LoVo (cell line): ENCODE measurements at places on chromosomes 6 and 20.

GRCh38 chr20:30503992-30504570 is 753.4 kb upstream of the DEFB115 start:
- DNase-seq, result peak; percentile 0

- DNase-seq, result no peak
Observed at GRCh38 chr6:129257196-129257595, 374.3 kb downstream of the LAMA2 start.

- no peak for DNase-seq
Observed at GRCh38 chr20:50303573-50304500, 113.2 kb downstream of the CEBPB start.

- no peak for DNase-seq
Observed at GRCh38 chr6:120876424-120876823, 457.9 kb downstream of the TBC1D32 start.

DNA sequence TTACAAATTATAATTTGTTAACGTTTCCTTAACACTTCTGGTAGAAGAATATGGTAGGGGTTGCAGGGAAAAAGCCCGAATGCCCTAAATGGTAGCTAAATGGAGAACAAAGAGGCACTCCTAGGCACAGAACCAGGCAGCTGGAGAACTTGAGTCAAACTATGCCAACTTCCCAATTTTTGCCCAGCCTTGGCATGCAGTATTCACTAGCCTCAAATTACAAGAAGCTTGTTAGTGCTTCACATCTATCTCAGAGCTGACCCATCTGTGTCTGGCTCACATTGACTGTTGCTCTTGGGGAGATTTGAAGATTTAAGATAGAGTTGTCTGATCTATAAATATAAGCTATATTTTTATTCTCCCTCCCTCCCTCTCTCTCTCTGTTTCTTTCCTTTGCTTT is 19.4 kb upstream of the LRFN2 start:
- DNase-seq, result no peak

DNA sequence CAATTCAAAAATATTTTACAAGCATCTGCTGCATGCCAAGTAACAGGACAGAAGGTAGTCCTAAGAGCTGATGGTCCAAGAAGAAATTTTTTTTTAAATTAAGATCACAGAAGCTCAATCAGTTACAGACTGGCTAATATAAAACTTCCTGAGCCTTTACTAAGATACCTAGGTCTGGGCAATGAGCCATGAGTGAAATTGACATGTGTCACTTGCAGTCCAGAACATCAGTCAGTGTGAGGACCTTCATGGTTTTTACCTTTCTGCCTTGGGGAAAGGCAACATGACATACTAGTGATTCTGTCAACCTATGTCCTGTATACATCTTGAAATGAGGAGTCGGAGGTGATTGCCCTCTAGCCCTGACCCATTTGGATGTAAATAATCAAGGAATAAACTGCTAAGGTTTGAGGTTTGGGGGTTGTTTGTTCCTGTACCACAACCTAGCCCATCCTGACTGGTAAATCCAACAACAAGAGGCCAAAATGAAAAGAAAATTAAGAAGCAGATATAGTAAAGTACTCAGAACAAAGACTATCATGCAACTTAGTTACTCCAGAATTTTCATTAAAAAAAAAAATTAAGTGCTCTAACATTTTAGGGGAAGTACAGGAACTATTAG is 70.0 kb downstream of the CNKSR3 start:
- no peak for DNase-seq

- no peak for DNase-seq
Observed at GRCh38 chr6:17448165-17448564, 54.8 kb downstream of the CAP2 start.

- no peak for DNase-seq
Observed at GRCh38 chr6:32941214-32941768, 463 bp upstream of the HLA-DMB start.

DNA sequence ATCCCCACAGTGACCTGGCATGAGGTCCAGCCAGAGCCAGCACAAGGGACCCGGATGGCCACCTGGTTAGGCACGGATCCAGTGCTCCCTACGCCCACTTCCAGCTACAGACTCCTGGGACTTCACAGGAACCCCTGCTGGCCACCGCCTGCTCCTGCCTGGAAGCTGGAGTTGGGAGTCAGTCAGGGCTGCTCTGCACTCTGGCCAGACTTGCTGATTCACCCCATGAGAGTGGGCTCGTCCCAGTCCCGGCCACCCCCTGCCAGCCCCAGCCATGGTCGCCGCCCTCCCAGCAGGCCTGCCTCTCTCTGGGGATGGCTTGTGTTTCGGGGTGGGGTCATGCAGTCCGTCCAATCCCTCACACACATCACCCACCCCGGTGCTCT is 125.8 kb downstream of the DLL1 start:
- no peak for DNase-seq

GRCh38 chr6:136037876-136038460 is 186.5 kb downstream of the PDE7B start:
- no peak for DNase-seq

- DNase-seq, result no peak
Observed at GRCh38 chr6:170086639-170087420, 204.0 kb downstream of the DLL1 start.

GRCh38 chr20:25470045-25470444 is 62.6 kb downstream of the GINS1 start:
- DNase-seq, result peak; percentile 7

GRCh38 chr20:59825944-59826759 is 107.3 kb downstream of the SYCP2 start:
- DNase-seq, result peak; percentile 29

- no peak for DNase-seq
Observed at GRCh38 chr20:20888936-20889335, 176.5 kb upstream of the RALGAPA2 start.

DNA sequence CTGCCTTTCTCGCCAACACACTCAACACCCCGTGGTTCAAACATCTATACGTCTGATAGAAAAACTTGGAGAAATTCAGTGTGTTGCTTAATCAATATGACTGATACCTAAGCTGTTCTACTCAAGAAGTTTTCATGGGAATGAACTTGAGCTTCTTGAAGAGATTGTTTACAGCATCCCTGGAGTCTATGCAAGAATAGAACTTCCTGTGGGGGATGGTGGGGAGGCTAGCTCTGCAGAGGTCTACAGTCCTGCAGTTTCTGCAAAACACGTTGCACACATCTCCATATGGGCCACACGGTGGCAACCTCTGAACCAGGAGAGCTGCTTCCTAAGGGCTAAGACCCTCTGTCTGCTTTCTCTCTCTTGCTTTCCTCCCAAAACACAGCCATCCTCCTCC is 32.7 kb upstream of the FANCE start:
- no peak for DNase-seq

DNA sequence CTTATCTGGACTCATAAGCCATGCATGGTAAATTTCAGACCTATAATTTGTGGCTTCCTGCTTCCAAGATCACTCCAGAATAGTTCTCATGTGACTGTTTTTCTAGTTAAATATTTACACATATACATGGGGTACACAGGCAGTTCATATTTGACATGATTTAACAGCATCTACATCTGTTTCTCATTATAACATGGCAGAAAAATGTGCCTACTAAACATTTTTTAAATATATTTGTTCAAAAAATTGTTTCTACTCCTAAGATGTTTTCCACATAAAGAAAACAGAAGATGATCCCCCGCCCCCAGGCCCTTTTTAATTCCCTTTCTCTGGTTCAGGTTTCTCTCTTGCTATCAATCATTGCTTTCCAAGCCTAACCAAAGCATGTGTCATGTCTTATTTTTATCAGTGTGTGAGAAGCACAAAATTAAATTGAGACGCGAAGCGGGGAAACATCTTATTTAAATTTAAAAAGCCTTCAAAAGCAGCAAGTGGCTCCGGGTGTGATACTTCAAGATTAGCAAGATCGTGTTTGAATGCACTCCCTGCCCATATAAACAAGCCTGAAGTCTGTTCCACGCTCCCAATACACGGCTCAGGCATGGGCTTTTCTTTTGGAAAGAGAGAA is 37.3 kb downstream of the IPCEF1 start:
- DNase-seq, result no peak

- DNase-seq, result no peak
Observed at GRCh38 chr6:27542485-27542884, 69.6 kb upstream of the ZNF184 start.

GRCh38 chr6:188821-189655 is 103.2 kb upstream of the DUSP22 start:
- peak; percentile 71 for DNase-seq

GRCh38 chr6:161443848-161444247 is 170.0 kb upstream of the AGPAT4 start:
- DNase-seq, result no peak

DNA sequence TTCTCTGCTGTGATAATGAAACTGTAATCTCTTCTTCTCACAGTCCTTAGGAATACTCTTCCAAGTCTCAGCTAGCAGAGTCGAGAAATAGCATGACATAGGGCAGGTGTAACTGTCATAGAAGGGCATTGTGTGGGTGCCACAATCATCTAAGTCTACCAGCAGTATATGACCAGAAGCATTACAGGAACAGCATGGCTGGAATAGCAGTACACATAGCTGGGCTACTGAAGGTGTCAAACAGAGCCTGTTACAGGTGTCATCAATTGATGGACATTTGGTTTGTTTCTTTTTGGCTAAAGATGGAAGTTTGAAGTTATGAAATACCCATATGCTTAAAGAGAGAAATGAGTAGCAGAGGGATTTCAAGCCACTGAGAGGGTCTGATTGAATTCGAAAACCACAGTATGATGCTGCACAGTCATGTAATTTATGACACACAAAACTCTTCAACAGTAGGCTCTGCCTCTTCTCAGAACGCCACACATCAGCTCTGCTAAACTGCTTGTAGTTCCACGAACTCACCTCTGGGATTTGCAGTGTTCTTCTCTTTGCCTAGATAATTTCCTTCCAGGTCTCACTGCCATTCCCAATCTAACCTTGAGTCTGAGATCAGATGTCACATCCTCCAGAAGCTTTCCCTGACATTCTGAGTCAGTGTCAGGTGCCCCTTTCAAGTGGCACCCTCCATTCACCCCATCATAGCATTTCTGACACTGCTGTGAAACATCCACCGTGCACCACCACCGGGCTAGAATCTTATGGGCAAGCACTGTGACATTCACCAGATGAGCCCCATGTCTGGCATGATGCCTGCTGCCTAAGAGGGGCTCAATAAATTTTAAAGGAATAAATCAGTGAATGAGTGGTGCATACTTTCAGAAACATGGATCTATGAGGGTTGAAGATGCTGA is 151.0 kb downstream of the ADAT2 start:
- DNase-seq, result no peak

DNA sequence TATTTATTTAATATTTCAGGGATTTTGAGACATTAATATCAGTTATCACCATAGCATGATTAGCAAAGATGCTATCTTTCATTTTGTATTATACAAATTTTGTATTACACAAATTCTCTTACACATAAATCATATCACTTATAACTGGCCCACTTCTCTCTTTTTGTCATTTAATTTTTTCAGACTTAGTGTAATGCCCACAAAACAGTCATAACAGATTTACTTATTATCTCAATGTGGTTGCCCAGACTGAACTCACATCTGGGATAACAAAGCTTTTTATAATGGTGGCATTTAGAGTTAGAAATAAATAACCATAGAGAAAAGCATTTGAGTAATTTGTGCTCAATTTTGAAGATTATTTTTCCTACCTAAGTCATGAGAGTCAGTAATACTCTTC is 148.3 kb downstream of the TFAP2B start:
- no peak for DNase-seq

- no peak for DNase-seq
Observed at GRCh38 chr6:16545382-16545781, 215.9 kb downstream of the ATXN1 start.

DNA sequence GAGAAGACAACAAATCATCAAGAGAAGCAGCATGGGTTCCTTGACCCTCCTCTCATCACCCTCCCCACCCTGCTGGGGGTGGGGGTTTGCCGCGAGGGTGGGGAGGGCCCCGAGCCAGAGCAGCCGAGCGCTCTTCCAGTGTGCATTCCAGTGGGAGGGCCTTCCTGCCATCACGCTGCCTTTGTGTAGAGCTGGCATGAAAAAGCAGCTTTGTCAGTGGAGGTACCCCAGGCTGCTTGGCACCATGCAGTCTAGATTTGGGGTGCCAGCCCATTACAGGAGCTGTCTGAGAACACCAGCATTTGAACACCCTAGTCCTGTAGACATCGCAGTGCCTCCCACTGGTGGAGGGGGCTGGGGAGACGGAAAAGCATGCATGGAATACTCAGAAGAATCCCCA is 12.2 kb downstream of the BAK1 start:
- DNase-seq, result no peak

- DNase-seq, result no peak
Observed at GRCh38 chr6:18031680-18032256, 44.3 kb upstream of the KIF13A start.

DNA sequence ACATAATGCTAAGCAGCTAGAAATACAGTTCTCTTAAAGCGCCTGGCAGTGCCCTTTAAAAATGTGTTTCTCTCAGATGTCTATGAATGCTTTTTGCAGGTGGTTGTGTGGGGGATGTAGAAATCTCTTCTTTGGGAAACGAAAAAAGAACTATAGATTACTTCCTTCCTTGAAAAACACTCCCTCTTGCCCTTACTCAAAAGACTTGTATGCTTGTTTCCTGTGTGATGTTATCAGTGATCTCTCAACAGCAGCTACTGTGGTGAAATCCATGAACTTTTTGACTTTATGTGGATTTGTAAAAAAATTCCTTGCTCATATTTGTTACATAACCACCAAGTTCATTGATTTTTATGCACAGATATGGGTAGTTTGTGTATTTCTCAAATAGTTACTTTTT is 916.5 kb downstream of the QKI start:
- no peak for DNase-seq

DNA sequence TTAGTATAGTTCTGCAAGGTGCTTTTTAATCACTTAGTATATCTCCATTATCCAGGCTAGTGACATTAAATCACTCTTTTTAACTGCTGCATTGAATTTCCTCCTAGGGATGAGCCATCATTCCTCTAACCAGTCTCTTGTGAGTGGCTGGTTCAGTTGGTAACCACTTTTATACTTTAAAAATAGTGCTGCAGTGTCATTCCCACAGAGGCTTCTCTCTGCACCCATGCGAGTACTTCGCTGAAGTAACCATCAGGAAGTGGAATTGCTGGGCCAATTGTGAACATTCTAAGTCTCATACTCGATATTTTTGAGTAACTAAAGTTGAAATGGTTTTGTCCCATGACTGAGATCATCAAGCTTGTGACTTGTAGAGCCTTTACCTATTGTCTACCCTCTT is 2.1 kb downstream of the BTN3A2 start:
- DNase-seq, result no peak

DNA sequence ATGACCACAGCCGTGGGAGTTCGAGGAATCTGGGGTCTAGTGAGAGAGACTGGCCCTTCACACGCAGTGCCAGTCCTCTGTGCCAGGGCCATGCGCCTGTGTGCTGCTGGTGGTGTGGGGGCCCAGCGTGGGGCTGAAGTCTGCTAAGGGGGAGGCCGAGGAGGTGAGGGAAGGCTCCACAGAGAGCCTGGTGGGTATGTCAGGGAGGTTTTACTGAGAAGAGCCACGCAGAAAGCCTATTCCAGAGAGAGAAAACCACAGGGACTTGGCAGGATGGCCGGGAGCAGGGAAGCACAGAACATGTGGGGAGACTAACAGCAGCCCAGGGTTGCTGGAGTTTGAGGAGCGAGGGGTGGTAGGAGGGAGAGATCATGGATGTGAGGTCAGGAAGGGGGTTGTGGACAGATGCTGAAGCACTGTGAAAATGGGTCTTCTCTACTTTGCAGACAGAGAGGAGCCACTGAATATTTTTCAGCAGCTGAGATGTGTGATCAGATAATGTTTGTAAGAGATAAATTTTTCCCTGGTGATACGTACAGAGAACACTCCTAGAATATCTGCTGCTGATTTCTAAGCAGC is 35.3 kb downstream of the DUSP22 start:
- DNase-seq, result no peak

- no peak for DNase-seq
Observed at GRCh38 chr6:93751969-93752368, 332.6 kb upstream of the EPHA7 start.
